ENCODE measurements at places on chromosomes 11 and 22.

DNA sequence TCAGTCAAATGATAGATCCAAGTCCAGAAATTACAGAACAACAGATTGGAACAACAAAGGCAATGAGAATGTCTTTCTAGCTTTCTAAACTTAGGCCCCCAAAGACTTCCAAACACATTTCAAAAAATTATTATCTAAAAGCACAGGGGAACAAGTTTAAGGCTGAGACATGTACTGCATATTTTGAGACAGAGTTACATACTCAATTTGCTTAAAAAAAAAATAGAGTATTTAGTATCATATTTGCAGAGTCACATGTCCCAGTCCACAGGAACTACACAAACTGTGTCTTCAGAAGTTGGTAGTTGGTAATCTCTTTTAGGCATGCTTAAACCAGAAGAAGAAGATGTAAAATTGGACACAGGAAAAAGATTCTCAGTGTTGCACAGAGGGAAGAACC lies 127.2 kb downstream of the MAML2 start:
- DNase-seq: no peak

DNA sequence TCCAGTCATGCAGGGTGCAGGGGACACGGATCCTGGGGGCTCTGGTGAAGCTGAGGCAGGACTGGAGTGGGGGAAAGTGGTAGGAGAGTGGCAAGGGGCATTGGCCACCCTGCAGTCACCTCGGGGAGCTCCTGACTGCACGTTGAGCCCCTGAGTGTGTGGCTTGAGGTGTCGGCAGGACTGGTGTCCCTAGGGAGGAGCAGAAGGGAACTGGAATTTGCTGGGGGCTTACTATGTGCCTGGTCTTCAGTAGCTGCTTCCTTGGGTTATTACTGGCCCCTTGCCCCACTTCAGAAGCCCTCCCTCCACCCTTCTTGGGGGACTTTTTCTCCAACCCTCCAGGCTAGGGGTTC lies 31.5 kb downstream of the IFT27 start:
- no peak for DNase-seq

GRCh38 chr11:78424334-78425270 lies 7.0 kb upstream of the GAB2 start:
- no peak for DNase-seq

- no peak for DNase-seq
Observed at GRCh38 chr22:19287889-19288288, 3.6 kb downstream of the CLTCL1 start.

- no peak for DNase-seq
Observed at GRCh38 chr11:41040474-41040873, 419.0 kb downstream of the LRRC4C start.

- DNase-seq: no peak
Observed at GRCh38 chr22:19176732-19177131, 1.8 kb downstream of the SLC25A1 start.

DNA sequence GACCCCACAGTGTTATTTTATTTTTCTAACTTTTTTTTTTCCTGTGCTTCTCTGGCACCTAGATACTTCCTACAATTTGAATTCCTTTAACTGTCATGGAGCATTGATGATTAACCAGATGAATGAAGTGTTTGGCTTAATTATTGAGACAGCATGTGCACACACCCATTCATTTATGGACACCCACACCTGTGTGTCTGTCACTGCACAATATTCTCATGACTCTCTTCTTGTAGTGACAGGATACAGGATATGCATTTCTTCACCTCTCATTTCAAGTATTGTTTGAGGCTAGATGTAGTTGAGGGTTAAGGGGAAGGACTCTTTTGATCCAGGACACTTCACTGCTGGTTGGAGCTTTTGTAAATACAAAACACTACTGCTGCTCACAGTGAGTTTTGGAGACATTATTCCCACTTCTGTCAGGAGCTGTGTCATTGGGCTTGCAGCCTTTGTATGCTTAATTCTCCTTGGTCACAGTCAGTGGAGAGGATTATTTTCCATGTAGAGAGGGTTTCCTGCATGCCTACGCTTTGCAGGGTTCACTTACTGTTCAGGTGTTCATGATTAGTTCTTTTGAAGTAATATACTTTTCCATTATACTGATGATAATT lies 33.5 kb downstream of the SPECC1L start:
- no peak for DNase-seq

DNA sequence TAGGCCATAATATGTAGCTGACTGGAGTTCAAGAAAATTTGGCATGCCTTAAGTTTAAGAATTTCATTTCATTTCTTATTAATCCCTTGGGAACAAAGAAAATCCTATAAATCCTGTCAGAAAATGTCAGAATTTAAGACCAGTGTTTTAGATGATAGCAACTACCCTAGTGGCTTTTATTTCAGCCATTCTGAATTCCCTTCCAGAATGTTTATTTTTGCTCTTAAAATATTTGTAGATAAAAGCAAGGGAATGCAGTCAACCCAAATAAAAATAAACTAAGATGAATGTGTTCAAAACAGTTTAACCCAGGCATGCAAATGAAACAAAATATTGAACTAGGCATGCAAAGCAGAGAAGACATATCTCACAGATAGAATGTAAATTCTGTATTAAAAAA lies 356.9 kb upstream of the LRRC4C start:
- DNase-seq: no peak

- no peak for DNase-seq
Observed at GRCh38 chr11:38384568-38384967, 1786.5 kb upstream of the RAG2 start.

- no peak for DNase-seq
Observed at GRCh38 chr22:25953276-25953675, 211.3 kb downstream of the MYO18B start.

GRCh38 chr11:118658429-118659313 lies 20.8 kb downstream of the TREH start:
- no peak for DNase-seq

DNA sequence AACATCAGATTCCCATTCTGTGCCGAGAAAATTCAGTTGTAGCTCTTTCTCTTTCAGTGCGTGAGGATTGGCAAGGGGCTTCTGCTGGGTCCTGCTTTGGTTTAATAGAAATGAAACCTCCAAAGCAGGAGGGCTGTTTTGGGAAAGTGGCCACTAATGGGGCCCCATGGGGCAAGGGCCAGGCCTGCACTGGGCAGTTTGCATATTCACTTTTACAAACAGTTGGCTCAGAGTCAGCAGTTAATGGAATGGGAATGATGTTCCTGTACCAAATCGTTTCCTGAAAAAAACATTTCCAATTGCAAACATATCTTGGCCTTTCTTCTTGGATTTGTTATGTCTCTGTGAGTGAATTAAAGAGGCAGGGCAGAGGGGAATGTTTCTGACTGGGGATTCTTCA lies 92.1 kb downstream of the PARVA start:
- no peak for DNase-seq

GRCh38 chr22:24474221-24474620 lies 20.9 kb upstream of the UPB1 start:
- no peak for DNase-seq

GRCh38 chr11:111633248-111633647 lies 31.0 kb downstream of the SIK2 start:
- DNase-seq: no peak

DNA sequence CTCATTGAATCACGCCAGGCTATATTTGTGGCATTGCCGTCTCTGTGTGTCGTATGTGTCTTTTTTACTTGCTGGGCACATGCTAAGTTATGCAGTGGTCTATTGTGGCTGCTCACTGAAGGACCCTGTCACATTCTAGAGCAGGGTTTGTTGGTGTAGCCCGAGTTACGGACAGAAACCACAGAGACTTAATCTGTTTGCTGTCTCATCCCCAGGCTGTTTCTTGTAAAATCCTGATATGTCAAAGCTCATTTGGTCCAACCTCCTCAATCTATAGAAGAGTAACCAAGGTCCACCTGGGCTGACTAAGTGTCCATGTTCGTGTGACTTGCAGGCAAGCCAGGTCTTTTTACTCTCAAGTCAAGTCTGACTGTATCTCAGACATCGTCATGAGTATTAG lies 5.0 kb downstream of the DPF2 start:
- DNase-seq: no peak

DNA sequence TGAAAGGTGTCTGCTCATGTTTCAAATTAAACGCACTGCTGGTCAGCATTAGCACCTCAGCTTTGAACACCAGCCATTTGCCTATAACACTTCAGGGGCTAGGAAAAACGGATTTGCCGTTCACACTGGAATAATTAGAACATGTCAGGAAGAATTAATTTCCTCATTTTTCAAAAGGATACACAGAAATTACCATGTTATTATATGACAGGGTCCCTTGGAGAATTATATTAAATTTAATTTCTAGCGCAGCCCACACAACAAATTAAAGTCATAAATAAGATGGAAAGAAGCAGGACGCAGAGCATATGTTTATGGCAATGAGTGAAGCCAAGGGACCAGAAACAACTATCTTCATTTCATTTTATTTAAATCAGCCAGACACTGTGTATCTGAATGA lies 83.8 kb upstream of the SOX6 start:
- no peak for DNase-seq

DNA sequence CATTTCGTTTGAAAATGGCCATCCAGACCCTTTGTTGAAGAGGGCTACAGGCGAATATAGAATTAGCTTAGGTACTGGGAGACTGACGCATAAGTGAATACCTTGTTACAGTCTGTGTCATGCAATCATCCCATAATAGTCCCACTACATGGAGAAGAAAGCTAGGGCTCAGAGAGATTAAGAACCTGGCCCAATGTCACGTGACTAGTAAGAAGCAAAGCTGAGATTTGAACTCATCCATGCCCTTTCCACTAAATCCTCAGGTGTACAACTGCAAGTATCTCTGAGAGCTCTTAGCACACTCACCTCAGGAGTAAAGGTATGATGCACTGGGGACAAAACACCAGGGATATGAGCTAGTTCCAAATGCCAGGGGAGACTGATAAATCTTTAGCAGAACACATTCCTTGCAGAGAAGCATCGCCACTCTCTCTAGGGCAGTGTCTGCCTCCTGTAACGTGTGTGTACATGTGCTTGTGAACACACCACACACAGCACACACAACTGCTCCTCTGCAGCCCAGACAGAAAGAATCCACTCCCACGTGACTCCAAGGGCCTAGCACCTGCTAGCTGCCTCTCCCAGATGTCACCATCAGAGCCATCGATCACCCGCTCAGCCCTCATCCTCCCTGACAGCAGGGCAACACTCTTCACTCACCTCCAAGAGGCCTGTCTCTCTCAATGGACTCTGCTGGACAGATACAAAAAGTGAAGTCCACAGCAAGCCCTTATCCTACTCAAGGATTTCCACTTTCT lies 402.8 kb downstream of the NXPE2 start:
- DNase-seq: no peak
